Purkinje cell (primary cell): ENCODE measurements at places on chromosomes 6 and 20. TPM values are rescaled to one million over a fixed set of nuclear protein-coding genes. Genes with fewer than 3 reads are reported as not detected.

Gene TMEM217
- 0.34 and 4.2 TPM in 2 replicates for polyA plus RNA-seq

Gene EFCAB8
- not detected in 2 replicates for polyA plus RNA-seq

Gene TCF15
- polyA plus RNA-seq, result not detected in 2 replicates

Gene TP53TG5
- polyA plus RNA-seq, result 2.1 and 3.8 TPM in 2 replicates

Gene SLC22A3
- 0.13 and 0.34 TPM in 2 replicates for polyA plus RNA-seq

Gene HSPA1L
- polyA plus RNA-seq, result 0.76 and 1.6 TPM in 2 replicates

Gene BEND6
- 28.0 and 29.8 TPM in 2 replicates for polyA plus RNA-seq

Gene FAM209A
- 0.45 TPM in 1 of 2 replicates, not detected in the other for polyA plus RNA-seq

Gene NEURL2
- 0.50 TPM in 1 of 2 replicates, not detected in the other for polyA plus RNA-seq

Gene PACSIN1
- 4.6 and 7.9 TPM in 2 replicates for polyA plus RNA-seq

Gene BPIFB4
- not detected in 2 replicates for polyA plus RNA-seq

Gene ZBTB12
- polyA plus RNA-seq, result not detected in 2 replicates

Gene KIF6
- 0.30 and 3.4 TPM in 2 replicates for polyA plus RNA-seq

Gene PRL
- polyA plus RNA-seq, result not detected in 2 replicates

Gene IP6K3
- polyA plus RNA-seq, result 0.09 and 2.7 TPM in 2 replicates

Gene ZNF311
- polyA plus RNA-seq, result 0.77 and 0.90 TPM in 2 replicates

Gene SNAP25
- 640 and 1,248 TPM in 2 replicates for polyA plus RNA-seq

Gene RSPO3
- polyA plus RNA-seq, result 69.2 and 85.3 TPM in 2 replicates

Gene OR2H2
- 12.3 and 14.3 TPM in 2 replicates for polyA plus RNA-seq

Gene TNF
- not detected in 2 replicates for polyA plus RNA-seq

Gene NKX2-2
- 0.69 and 2.0 TPM in 2 replicates for polyA plus RNA-seq

Gene TTLL9
- polyA plus RNA-seq, result 0.14 TPM in 1 of 2 replicates, not detected in the other

Gene THBD
- not detected in 2 replicates for polyA plus RNA-seq

Gene MOXD1
- polyA plus RNA-seq, result 2.4 TPM in 1 of 2 replicates, not detected in the other

Gene LY6G5C
- 0.29 and 2.4 TPM in 2 replicates for polyA plus RNA-seq

Gene PTGIS
- not detected in 2 replicates for polyA plus RNA-seq

Gene NNAT
- 28.4 and 42.2 TPM in 2 replicates for polyA plus RNA-seq

Gene PPP1R10
- polyA plus RNA-seq, result 28.5 and 31.5 TPM in 2 replicates

Gene FRK
- polyA plus RNA-seq, result 0.15 and 0.21 TPM in 2 replicates

Gene CCDC170
- polyA plus RNA-seq, result 1.3 TPM in 2 replicates

Gene FNDC11
- polyA plus RNA-seq, result not detected in 2 replicates

Gene SDHAF4
- polyA plus RNA-seq, result 18.1 and 20.1 TPM in 2 replicates

Gene C6orf163
- 2.4 and 3.3 TPM in 2 replicates for polyA plus RNA-seq
